ENCODE measurements at places on chromosomes 1 and 21. TPM values are rescaled to one million over a fixed set of nuclear protein-coding genes. Genes with fewer than 3 reads are reported as not detected.

Gene TP73
- total RNA-seq, result 0.05 TPM

Gene BGLAP
- total RNA-seq, result 1.1 TPM

Gene TSPEAR
- total RNA-seq, result 2.7 TPM

Gene LCE3D
- not detected for total RNA-seq

Gene ZFP69B
- total RNA-seq, result 0.87 TPM

Gene ANKRD65
- total RNA-seq, result 2.1 TPM
